ENCODE measurements at places on chromosomes 16 and 17.
A peak's percentile ranks its signal among the peaks of the same experiment; 100 is the strongest.

DNA sequence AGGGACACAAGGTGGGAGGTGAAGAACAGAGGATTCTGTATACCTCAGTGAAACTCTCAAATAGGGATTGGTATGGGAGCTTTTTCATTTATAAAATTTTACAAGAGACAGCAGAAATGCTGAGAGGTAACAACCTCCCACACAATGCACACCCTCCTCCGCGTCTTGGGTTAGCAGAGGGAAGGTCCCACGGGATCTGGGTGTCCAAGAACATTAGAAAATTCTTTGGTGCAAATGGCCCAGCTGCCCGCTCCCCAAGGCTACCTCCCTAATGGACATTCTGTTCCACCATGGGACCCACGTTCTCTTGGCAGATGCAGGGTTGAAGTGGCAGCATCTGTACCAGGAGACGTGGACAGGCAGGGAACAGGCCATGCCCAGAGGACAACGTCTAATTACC lies 22.5 kb downstream of the GPR139 start:
- DNase-seq, result no peak

DNA sequence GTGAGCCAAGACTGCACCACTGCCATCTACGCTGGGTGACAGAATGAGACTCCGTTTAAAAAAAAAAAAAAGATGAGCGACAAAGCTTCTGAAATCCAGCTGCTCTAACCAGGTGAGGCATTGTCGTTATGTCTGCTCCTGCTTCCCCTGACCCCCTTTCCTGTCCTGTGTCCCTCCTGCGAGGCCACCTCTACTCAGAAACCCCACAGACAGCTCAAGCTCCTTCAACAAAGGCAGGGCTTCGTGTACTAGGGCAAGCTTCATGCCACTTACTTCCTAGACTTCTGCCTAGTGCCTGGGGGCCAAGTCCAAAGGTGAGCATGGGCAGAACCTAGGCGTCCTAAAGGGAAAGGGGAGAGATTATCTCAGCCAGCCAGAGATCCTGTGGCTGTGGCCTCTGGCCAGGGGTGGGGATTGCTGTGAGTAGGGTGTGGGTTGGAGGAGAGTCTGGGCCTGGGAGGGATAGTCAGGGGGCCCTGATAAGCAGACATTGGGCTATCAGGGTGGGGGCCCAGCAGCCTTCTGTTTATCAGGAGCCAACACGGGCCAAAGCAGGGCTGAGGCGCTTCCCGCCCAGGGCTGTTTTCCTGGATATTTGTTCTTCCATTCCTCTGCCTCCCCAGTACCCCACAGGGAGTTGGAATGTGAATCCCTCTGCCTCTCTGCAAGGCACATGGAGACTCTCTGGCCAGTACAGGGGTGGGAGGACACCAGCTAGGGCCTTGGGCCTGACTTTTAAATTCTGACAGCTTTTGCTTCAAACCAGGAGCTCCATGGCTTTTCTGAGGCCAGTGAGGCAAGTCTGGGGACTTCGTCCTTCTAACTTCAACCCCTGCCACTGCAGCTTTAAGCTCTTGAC lies 10.4 kb downstream of the ERAL1 start:
- DNase-seq, result no peak

DNA sequence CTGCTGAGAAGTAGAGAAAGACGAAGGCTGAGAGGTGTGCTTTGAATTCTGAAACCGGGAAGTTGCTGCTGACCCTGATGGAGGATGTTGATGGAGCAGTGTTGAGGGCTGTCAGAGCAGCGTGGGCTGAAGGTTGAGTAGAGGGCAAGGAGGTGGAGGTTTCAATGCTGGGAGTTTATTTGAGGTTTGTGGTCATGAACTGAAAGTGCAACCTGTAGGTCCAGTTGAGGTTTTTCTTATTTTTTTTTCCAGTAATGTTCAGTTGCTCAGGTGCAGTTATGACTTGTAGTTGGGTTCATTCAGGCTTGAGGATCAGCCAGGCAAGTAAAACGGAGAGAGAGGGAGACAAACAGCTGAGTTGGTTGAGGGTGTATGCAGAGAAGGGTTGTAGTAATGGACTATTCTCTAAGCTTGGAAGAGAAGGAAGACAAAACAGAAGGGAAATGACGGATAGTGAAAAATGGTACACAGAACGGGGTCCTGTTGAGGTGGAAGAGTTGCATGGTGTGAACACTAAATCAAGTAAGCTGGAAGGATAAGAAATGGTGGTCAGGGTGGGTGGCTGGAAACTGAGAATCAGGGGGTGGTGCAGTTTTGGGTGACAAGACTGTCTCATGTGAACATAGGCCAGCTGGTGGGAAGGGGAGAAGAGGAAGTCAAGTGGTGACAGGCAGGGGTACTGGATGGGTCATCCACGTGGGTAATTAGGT lies 8.7 kb upstream of the UBE2G1 start:
- no peak for DNase-seq

- DNase-seq, result no peak
These were observed 13.2 kb downstream of the HBQ1 start for GRCh38 chr16:193441-193840.

- peak; percentile 41 for DNase-seq
These were observed 15.9 kb downstream of the ARHGAP23 start for GRCh38 chr17:38444151-38444550.

DNA sequence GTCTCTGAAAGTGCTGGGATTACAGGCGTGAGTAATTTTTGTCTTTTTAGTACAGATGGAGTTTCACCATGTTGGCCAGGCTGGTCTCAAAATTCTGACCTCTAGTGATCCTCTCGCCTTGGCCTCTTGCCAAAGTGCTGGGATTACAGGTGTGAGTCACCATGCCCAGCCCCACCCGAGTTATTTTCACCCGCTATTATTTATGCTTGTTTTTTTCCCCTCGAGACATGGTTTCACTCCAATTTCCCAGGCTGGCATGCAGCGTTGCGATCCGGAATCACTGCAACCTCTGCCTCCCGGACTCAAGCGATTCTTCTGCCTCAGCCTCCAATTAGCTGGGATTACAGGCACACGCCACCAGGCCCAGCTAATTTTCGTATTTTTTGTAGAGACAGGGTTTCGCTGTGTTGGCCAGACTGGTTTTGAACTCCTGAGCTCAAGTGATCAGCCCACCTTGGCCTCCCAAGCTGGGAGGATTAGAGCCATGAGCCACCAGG lies 9.2 kb downstream of the RPL23 start:
- DNase-seq, result no peak

DNA sequence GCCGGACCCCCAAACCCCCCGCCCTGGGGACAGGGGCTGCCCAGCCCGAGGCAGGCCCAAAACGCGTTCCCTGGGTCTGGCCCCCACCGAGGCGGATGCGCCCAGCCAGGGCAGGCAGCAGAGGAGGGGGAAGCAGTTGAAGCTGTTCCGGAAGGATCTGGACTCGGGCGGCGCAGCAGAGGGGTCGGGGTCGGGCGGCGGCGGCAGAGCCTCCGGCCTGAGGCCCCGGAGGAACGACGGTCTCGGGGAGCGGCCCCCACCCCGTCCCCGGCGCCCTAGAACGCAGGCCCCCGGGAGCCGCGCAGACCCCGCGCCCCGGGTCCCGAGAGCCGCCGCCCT lies 22.9 kb upstream of the ZFPM1 start:
- no peak for DNase-seq

GRCh38 chr17:28645576-28645939 lies 600 bp upstream of the BLTP2 start:
- no peak for DNase-seq

- DNase-seq, result peak; percentile 31
These were observed 116.6 kb downstream of the PRKCB start for GRCh38 chr16:23952128-23952970.

DNA sequence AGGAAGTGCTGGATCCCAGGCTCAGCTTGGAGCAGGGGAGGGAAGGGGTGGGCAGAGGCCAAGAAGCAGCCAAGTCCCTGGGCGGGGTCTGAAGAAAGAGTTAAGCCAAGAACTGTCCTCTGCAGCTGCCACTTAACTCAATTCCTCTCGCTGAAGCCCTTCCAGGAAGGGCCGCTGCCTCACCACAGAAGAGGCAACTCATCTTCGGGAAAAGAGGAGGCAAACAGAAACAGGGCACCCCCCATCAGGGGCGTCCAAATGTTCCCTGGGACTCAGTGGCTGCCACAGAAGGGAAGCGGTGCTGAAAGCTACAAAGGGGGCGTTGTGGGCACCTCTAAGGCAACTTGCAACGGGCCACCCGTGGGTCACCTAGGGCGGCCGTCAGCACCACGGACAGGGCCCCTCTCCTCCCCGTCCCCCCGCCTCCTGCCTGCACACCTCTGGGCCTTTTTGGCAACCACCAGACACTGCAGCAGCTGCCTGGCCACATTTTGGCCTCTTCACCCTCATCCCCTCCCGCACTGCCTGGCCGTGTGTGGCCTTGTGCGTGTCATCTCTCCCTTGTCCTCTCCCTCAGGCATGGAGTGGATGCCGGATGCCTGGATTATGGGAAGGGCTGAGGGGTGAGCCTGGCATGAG lies 2.5 kb downstream of the TLCD3B start:
- DNase-seq, result no peak

GRCh38 chr16:17078931-17079631 lies 391.7 kb downstream of the XYLT1 start:
- DNase-seq, result no peak

GRCh38 chr16:67170949-67171649 lies 761 bp downstream of the NOL3 start:
- no peak for DNase-seq

DNA sequence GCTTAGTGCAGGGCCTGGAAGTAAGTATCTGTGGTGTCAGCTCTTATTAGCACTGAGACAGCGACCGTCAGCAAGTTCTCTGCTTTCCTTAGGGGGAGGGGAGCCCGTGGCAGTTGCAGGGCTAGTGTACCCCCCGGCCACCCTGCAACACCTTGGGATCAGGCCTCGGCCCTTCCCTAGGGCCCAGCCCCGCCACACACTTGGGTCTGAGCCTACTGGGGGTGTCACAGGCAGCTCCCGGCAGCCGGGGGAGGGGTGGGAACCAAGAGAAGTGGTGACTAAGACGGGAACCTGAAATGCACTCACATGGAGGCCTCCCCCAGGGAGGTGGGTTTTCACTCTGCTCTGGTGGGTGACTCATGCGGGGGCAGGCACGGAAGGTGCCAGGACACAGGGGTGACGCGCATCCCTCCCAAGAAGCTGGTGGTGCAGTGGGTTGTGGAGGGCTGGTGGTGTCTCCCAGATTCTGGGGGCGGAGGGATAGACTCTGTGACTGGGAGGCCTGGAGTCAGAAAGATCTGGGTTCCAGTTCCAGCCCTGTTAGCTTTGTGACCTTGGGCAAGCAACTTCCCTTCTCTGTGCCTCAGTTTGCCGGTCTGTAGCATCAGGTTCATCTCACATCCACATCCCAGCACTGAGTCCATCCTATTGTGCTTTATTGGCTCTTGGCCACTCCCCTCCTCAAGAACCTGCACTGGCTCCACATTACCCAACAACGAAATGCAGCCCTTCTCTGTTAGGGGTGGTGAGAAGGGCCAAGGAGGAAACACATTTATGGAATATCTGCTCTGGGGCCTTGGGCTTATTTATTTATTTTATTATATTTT lies 44.5 kb downstream of the LAT start:
- DNase-seq, result no peak
